Hematopoietic multipotent progenitor cell treated with erythropoietin and hydrocortisone succinate and interleukin-3 and kit ligand, for 15 days (in vitro differentiated cells): ENCODE measurements at places on chromosomes 13 and 19.

DNA sequence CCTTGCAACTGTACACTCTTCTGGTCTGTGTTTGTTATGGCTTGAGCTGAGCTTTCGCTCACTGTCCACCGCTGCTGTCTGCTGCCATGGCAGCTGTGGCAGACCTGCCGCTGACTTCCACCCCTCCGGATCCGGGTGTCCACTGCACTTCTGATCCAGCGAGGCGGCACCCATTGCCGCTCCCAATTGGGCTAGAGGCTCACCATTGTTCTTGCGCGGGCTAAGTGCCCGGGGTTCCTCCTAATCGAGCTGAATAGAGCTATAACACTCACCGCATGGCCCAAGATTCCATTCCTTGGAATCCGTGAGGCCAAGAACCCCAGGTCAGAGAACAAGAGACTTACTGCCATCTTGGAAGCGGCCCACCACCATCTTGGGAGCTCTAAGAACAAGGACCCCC, 2.2 kb upstream of the PSMC4 start:
- DNase-seq, result no peak

GRCh38 chr13:110339975-110340550, 33.0 kb downstream of the COL4A2 start:
- no peak for DNase-seq

DNA sequence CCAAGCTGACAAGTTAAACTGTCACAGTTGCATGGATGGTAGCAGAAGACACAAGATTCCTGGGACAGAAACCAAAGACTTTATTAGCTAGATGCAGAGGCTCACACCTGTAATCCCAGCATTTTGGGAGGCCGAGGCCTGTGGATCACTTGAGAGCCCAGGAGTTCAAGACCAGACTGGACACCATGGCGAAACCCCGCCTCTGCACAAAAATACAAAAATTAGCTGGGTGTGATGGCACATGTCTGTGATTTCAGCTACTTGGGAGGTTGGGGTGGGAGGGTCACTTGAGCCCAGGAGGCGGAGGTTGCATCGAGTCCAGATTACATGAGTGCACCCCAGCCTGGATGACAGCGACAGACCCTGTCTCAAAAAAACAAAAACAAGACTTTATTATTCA, 346.6 kb downstream of the IRS2 start:
- no peak for DNase-seq

GRCh38 chr13:74695021-74695800, 561.0 kb upstream of the KLF12 start:
- no peak for DNase-seq

DNA sequence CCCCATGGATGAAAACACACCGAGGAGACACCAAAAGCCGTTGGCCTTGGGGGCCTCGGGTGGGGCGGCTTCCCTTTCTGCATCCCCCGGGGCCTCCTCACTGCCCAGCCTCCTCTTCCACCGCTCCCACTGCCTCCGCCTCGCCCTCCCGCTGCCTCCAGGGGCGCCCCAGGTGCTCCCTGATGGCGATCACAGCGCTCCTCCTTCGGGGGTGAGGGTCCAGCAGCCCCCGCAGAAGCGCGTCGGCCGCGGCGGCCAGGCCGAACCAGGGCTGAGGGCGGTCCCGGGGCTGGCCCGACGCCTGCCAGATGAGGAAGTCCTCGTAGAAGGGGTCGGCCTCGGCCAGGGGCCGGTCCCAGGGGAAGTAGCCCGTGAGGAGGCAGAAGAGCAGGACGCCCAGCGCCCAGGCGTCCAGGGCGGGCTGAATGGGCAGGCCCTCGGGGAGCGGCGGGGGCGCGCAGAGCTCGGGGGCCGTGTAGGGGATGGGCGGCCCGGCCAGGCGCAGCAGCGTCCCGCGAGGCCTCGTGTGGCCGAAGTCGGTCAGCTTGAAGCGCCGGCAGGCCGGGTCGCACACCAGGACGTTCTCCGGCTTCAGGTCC, 7.2 kb downstream of the SBK2 start:
- no peak for DNase-seq

GRCh38 chr13:40969169-40969901, 49.8 kb downstream of the ELF1 start:
- DNase-seq, result no peak

- DNase-seq, result no peak
Observed at GRCh38 chr19:4906963-4907362, 2.3 kb upstream of the UHRF1 start.

DNA sequence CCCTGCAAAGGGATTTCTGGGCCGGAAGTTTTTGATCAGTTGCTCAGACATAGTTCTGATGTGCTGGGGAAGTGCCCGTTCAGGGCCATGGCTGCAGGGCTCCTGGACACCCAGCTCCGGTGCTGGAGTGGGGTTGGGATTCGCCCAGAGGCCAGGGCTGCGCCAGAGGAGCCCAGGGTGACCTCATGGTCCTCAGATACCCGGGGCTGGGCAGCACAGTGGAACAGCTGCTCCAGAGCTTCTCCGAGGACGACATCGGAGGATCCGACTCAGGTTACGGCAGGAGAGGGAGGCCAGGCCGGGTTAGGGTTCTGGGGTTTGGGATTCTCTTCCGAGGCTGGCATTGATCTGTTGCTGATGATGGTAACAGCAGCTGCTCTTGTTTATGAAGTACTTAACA, 20.9 kb downstream of the CARM1 start:
- DNase-seq, result no peak

- no peak for DNase-seq
Observed at GRCh38 chr19:53308339-53308811, 25.2 kb upstream of the ZNF845 start.

GRCh38 chr19:14530005-14530348, 583 bp downstream of the TECR start:
- peak; percentile 35 for DNase-seq

GRCh38 chr13:103615771-103616170, 549.6 kb upstream of the SLC10A2 start:
- no peak for DNase-seq

- no peak for DNase-seq
Observed at GRCh38 chr13:97245011-97245410, 22.9 kb downstream of the MBNL2 start.

DNA sequence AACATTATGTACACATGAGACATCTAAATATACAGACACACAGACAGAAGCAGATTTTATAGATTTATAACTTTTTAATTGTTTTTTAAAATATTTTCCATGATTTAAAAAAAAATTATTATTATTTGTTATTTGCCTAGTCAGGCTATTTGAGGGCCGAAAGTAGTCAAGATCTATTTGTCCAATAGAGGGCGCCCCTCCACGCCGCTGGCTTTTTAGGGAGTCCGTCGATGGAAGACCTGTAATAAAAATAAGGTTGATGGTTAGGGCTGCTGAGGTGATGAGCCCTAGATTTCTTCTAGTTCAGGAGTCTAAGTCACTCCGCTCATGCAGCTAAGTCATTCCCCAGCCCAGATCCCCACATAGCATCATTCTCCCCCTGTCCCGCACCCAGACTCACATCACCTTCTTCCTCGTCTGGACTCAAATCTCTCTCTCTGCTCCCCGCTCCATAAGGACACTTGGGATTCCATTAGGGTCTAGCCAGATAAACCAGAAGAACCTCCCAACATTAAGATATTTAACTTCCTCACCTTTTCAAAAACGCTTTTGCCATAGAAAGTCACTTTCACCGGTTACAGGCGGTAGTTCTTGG, 33.9 kb upstream of the CEACAM21 start:
- peak; percentile 63 for DNase-seq

- peak; percentile 63 for DNase-seq
Observed at GRCh38 chr19:1063030-1063908, 3.7 kb upstream of the ARHGAP45 start.

DNA sequence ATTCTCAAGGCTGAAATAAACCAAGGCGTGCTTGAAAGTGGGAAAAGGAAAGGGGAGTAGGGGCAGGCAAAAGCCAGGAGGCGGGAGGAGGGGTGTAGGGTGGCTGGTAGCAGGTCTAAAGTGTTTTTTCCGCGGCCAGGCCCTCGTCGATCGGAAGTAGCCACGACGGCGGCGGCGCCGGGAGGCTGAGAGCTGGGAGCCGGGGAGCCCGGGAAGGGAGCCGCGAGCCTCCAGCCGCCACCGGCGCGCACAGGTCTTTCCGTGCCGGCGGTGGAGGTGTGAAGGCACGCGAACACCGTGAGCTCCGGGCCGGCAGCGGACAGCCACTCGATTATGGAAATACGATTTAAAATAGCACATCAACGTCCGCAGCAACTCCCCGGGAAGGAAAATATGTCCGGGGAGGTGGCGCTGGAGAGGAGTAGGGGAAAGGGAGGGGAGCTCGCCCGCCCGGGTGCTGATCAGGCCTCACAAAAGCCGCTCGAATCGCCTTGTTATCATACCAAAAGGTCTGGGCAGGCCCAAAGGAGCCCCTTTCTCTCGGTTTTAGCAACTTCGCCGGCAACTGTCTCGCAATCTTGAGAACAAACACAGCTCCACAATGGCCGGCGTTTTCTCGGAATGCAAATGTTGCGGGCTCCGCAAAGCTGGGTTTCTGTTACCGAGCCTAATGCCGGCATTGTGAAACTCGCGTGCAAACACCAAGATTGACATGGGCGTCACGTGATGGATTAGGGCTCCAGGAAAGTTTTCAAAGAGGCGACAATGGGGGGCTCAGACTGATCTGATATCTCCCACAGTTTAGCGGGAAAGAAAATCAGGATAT, 2.9 kb upstream of the PCDH8 start:
- no peak for DNase-seq

GRCh38 chr19:18480006-18480691, 41.7 kb downstream of the ELL start:
- no peak for DNase-seq

DNA sequence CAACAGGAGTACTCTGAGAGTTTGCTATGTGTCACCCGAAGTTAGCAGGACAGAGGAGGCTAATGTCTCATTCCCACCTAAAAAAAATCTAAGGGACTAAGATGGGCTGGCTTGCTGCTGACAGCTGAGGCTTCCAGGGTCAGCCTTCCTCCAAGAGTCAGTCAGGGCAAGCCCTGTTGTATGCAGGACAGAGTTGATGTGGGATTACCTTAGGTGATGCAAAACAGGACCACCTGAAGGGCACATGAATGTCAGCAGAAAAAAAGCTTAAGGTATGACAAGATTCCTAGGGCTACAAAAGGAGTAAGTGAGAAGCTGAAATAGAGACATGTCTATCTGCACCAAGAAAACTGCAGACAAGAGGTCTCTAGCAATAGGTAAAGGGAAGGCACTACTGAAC, 151.5 kb downstream of the NHLRC3 start:
- no peak for DNase-seq

DNA sequence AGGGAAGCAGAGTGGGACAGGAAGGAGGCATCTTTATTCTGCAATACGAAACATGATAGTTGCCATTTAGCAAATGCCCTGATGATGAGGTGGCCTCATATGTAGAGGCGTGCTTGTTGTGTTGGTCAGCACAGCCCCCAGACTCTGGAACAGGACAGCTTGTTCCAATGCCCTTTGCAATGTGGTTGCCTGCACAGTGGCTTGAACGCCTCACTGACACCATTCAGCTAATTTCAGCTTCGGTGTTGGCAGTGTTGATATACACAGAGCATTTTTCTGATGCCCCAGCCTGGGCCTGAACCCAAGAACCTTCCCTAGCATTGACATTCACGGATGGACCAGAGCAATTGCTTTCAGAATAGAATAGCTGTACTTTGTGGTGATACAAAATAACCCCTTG, 133.3 kb downstream of the HS6ST3 start:
- no peak for DNase-seq

DNA sequence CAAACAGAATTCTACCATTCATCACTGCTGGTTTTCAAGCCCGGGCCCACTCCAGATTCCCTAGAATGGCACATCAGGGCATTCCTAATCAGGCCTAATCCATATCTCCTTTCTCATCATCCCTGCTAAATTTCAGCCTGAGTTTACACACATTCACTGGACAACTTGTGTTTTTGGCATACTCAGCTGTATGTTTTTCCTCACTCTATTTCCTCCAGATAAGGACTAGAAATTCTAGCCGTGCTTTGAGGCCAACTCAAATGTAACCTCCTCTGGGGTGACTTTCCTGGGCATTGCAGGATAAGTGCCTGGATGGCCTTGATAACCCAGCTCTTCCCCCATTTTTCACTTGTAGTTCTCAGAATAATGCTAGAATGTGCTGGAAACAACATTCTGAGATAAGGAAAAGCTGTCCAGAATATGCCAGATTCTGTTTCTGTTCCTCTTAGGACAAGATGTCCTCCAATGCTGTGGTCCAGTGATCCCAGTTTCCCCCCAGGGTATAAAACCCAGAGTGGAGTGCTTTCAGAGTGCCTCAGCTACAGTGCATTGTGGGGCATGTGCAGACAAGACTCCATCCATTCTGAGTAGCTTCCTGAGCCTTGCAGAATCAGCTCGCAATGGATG, 66.9 kb upstream of the CLDN10 start:
- DNase-seq, result no peak

- DNase-seq, result no peak
Observed at GRCh38 chr13:110109910-110110309, 197.0 kb downstream of the COL4A1 start.

GRCh38 chr13:113730258-113730691, 28.8 kb upstream of the TMEM255B start:
- DNase-seq, result no peak

GRCh38 chr13:102814025-102814607, 15.2 kb downstream of the BIVM start:
- no peak for DNase-seq

DNA sequence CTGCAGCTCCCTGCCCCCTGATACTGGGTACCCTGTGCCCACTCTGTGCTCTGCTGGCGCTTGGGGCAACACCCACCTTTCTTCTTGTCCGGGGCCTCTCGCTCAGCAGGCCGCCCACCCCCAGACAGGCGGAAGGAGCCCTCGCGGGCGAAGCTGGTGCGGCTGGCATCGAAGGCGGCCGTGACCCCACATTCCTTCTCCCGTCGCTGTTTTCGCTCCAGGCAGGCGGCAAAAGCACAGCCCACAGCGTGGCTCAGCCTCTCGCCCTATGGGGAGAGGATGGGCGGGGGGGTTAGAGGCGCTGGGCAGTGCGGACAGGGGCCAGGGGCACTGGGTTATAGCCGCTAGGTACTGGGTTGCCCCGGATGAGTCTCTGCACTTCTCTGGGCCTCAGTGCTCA, 13.3 kb downstream of the NUMBL start:
- no peak for DNase-seq

DNA sequence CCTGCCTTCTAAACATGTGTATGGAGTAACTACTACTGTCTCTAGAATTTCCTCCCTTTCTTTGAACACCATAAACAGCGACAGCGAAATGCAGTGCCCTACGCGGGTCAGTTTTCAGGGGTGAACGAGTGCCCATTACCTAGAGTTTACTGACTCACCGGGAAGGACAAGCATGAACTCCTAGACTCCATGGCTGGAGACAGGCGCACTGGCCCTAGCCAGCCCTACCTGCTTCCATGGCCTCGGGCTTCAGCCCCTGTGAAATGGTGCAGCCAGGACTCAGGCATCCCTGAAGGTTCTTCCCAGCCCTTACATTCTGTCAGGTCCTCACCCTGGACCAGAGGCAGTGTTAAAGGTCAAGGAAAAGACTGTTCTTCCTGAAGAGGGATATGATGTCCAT, 8.5 kb downstream of the RANBP3 start:
- no peak for DNase-seq
